Prostate gland (tissue), 2 donors: ENCODE measurements at places on chromosomes 5 and 9.

GRCh38 chr9:110104261-110104809, 103.6 kb downstream of the C9orf152 start:
- no peaks in the 10 kb centered on the region for H3K36me3 ChIP-seq
- no peaks in the 10 kb centered on the region for H3K4me1 ChIP-seq
- H3K4me3 ChIP-seq, result no peak overlapping the region
- H3K27ac ChIP-seq, result no peak overlapping the region
- no peak for DNase-seq

- no peaks in the 10 kb centered on the region for H3K36me3 ChIP-seq
- H3K4me1 ChIP-seq, result no peaks in the 10 kb centered on the region
- no peak overlapping the region for H3K27ac ChIP-seq
- no peak overlapping the region for H3K4me3 ChIP-seq
Observed at GRCh38 chr5:109695005-109695926, 5.5 kb downstream of the MAN2A1 start.

DNA sequence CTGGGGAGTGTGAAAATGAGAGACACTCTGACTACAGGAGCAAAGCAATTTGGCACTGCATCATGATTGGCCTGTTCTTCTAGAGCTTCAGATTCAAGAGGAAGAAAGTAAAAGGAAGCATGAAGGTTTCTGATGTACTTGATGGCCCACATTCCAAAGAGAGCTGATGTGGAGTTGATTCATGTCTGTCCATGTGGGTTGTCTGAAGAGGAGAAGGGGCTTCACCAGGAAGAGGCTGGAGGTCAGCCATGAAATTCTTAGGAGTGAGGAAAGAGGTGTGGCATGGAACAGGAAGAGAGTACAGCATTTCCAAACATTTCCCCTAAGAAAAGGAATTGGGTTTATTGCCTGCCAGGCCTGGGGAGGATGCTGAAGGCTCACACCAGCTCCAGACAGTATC, 70.7 kb downstream of the PTCD2 start:
- H3K4me1 ChIP-seq, result no peaks in the 10 kb centered on the region
- no peaks in the 10 kb centered on the region for H3K27me3 ChIP-seq
- DNase-seq, result no peak
- H3K36me3 ChIP-seq, result no peaks in the 10 kb centered on the region

GRCh38 chr5:154740957-154741356, 14.2 kb upstream of the LARP1 start:
- no peaks in the 10 kb centered on the region for H3K27me3 ChIP-seq
- DNase-seq, result no peak
- no peak overlapping the region for H3K27ac ChIP-seq
- H3K4me1 ChIP-seq, result no peaks in the 10 kb centered on the region

DNA sequence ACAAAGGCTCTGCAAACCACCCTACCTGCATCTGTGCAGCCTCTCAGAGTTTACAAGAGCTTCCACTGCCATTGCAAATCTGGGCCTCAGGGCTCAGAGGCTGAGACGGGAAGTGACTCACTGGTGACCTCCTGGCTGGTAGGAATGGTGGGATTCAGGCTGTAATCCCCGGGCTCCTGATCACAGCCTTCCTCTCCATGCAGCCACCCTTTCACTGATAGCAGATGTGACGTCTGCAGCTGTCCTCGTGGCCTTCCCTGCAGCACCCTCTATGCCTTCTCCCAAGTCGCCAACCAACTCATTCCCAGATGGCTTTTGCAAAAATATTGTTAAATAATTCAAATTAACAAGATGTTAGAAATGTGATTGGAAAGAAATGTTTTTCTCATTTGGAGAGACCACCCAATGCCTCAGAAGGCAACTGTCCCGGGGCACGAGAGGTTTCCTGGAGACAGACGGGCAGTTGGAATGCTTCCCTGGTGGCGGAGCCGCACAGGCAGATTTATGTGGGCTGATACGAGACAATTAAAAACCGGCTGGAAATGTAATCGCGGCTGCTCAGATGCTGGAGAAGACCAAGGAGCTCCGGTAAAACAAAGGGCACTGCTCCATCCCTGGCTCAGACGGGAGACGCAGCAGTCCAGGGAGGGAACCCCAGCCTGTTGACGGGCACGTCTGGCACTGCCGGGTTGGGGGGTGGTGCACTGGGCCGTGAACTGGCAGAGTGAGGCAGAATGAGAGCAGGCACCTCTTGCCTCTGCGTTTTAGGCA, 34.4 kb upstream of the SLC25A51 start:
- H3K4me1 ChIP-seq, result peaks cover 21% of the 10 kb centered on the region
- no peaks in the 10 kb centered on the region for H3K27me3 ChIP-seq
- H3K4me3 ChIP-seq, result no peak overlapping the region
- H3K36me3 ChIP-seq, result no peaks in the 10 kb centered on the region
- DNase-seq, result peak; percentile 81
- peak overlapping the region; percentile 41 for H3K27ac ChIP-seq

- no peak for DNase-seq
- H3K27ac ChIP-seq, result no peak overlapping the region
- no peaks in the 10 kb centered on the region for H3K4me1 ChIP-seq
- H3K27me3 ChIP-seq, result no peaks in the 10 kb centered on the region
Observed at GRCh38 chr9:79709743-79710674, 138.2 kb downstream of the TLE4 start.

GRCh38 chr5:169216866-169217265, 84.1 kb downstream of the SLIT3 start:
- no peak for DNase-seq
- no peak overlapping the region for H3K4me3 ChIP-seq
- no peaks in the 10 kb centered on the region for H3K4me1 ChIP-seq
- H3K27me3 ChIP-seq, result no peaks in the 10 kb centered on the region
- H3K27ac ChIP-seq, result no peak overlapping the region
- H3K36me3 ChIP-seq, result no peaks in the 10 kb centered on the region

DNA sequence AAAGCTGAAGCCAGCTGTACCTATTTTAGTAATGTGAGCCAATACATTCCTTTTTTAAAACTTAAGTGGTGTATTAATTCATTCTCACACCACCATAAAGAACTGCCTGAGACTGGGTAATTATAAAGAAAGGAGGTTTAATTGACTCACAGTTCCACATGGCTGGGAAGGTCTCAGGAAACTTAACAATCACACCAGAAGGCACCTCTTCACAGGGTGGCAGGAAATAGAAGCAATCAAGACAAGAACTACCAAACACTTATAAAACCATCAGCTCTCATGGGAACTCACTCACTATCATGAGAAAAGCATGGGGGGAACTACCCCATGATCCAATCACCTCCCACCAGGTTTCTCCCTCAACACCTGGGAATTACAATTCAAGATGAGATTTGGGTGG, 21.0 kb downstream of the ESM1 start:
- no peaks in the 10 kb centered on the region for H3K4me1 ChIP-seq
- no peak overlapping the region for H3K4me3 ChIP-seq
- no peak overlapping the region for H3K27ac ChIP-seq

DNA sequence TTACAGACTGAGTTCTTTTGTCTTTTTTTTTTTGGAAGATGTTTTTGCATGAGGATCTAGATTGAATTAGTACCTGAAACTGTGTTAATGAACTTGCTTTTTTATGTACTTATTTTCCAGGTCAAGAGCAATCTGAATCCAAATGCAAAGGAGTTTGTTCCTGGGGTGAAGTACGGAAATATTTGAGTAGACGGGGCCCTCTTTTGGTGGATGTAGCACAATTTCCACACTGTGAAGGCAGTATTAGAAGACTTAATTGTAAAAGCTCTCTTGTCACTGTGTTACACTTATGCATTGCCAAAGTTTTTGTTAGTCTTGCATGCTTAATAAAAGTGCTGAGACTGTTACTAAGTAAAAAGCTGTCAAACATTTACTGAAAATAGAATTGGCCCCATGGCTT, 14.5 kb downstream of the SLC23A1 start:
- no peaks in the 10 kb centered on the region for H3K27me3 ChIP-seq
- H3K27ac ChIP-seq, result no peak overlapping the region
- no peak overlapping the region for H3K4me3 ChIP-seq

GRCh38 chr5:56749842-56750241, 65.5 kb upstream of the MAP3K1 start:
- H3K4me1 ChIP-seq, result no peaks in the 10 kb centered on the region
- H3K27ac ChIP-seq, result no peak overlapping the region
- H3K4me3 ChIP-seq, result no peak overlapping the region
- no peak for DNase-seq

- no peak overlapping the region for H3K4me3 ChIP-seq
- H3K36me3 ChIP-seq, result no peaks in the 10 kb centered on the region
- H3K27ac ChIP-seq, result no peak overlapping the region
Observed at GRCh38 chr9:126612326-126612812, 1.4 kb upstream of the LMX1B start.

DNA sequence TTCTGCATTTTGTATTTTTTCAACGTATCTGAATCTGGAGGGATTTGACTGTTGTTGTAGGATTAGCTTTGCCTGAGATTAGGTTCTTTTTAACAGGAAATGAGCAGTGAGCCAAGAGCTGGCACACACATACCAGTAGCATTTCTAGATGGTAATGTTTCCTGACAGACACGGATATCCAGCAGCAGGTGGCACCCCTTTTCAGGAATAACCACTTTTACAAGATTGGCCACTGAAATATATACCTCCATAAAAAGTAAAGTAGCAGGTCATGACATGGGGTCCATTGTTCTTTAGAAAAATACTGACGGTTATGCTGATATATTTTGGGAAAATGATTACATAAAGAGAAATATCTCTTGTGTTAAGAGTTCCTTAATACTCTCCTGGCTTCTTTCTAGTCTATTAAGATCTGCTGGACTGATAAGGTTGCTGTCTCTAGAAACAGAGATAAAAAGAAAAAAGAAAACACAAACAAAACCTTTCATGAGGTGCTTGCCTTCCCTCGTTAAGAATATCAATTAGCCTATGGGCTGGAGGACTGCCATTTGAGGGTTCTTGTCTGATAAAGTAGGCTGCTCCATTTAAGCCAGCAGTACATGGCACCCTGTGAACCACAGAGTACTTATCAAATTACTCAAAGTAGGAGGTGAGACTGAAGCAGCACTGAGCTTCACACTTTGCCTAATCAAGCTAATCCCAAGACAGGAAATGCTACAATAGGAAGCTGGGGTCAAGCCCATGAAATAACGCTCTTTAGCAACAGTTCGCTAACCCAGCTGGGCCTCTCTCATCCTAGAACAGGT, 101.6 kb upstream of the PCA3 start:
- H3K27me3 ChIP-seq, result no peaks in the 10 kb centered on the region
- no peak overlapping the region for H3K4me3 ChIP-seq
- H3K36me3 ChIP-seq, result no peaks in the 10 kb centered on the region
- H3K4me1 ChIP-seq, result no peaks in the 10 kb centered on the region

- no peaks in the 10 kb centered on the region for H3K36me3 ChIP-seq
- no peak overlapping the region for H3K4me3 ChIP-seq
- no peaks in the 10 kb centered on the region for H3K27me3 ChIP-seq
- DNase-seq, result no peak
- H3K4me1 ChIP-seq, result no peaks in the 10 kb centered on the region
Observed at GRCh38 chr9:100554935-100555401, 22.9 kb upstream of the CAVIN4 start.

DNA sequence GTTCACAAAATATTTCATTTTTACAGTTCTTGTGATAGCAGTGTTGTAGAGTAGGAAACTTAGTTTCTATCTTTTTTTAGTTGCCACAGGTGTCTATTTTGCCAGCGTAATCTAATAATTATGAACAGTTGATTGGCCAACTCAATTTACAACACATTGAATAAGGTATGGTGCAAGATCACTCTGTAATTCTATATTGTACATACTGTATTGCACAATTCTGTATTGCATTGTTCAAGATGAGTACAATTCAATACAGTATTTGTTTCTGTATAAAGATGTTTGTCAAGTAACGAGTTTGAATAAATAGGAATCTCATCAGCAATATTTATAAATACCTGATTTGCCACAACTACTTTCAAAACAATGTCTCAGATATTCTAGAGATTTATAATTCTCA, 64.2 kb upstream of the HTR1A start:
- H3K4me3 ChIP-seq, result no peak overlapping the region
- no peaks in the 10 kb centered on the region for H3K27me3 ChIP-seq
- no peak overlapping the region for H3K27ac ChIP-seq
- no peaks in the 10 kb centered on the region for H3K36me3 ChIP-seq
- no peaks in the 10 kb centered on the region for H3K4me1 ChIP-seq

DNA sequence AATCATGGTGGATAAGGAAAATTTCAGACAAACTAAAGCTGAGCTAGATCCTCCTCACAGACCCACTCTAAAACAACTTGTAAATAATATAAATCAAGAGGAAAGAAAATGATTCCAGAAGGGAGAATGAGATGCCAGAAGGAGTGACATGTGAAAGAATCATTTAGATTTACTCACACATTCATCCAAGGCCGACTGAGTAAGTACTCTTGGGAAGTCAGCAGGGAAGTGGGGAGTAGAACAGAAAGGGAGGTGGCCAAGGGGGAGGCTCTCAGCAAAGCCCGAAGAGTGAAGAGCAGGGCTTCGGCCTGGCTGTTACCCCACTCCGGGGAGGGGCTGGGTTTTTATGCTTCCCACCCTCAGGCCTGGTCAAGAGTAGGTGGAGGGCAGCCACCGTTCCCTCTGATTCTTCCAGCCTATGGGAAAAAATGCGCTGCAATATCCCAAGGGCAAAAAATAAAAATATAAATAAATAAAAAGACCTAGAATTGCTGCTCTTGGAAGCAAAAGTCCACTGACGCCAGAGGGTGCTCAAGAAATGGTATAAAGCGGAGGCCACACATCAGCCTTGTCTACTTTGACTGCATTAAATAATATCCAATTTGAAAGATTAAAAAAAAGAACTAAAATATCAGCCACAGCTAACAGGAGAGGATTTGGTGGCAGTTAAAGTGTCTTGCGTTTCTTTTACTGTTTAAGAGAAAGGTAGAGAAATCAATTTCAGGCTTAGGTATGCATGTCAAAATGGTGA, 110.2 kb upstream of the COL5A1 start:
- H3K36me3 ChIP-seq, result no peaks in the 10 kb centered on the region
- no peak overlapping the region for H3K4me3 ChIP-seq
- no peak for DNase-seq
- H3K27ac ChIP-seq, result no peak overlapping the region

DNA sequence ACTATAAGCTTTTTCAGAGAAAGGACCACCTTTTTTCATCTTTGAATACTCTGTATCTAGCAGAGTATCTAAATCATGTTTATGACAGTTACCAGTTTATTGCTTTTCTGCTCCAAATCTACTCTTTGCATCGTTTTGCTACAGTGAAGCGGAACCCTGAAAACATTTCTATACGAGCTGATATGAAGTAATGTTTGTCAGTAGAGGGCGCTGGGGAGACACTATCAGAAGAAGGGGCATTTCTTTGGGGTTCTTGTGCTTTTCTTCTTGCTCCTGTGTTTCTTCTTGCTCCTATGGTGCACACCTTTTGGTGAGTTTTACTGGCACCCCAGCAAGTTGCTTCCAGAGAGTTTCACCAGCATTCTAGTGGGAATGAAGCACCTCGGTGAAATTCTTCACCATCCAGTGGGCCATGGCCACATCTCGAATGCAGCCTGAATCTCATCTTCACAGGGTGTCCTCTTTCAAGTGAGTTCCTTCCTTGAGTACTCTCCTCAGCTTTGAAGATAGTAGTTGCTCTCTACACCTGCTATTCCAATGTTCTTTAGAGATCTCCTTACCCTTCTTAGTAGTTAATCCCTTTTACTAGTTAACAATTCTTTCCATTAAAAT, 98.4 kb downstream of the FGF1 start:
- no peak overlapping the region for H3K27ac ChIP-seq
- no peak for DNase-seq
- no peaks in the 10 kb centered on the region for H3K36me3 ChIP-seq
- no peaks in the 10 kb centered on the region for H3K4me1 ChIP-seq
- H3K4me3 ChIP-seq, result no peak overlapping the region
